ENCODE measurements at places on chromosomes 1 and 21.
A peak's percentile ranks its signal among the peaks of the same experiment; 100 is the strongest.

GRCh38 chr1:150615346-150616201 is 13.8 kb downstream of the ENSA start:
- no peak for DNase-seq

DNA sequence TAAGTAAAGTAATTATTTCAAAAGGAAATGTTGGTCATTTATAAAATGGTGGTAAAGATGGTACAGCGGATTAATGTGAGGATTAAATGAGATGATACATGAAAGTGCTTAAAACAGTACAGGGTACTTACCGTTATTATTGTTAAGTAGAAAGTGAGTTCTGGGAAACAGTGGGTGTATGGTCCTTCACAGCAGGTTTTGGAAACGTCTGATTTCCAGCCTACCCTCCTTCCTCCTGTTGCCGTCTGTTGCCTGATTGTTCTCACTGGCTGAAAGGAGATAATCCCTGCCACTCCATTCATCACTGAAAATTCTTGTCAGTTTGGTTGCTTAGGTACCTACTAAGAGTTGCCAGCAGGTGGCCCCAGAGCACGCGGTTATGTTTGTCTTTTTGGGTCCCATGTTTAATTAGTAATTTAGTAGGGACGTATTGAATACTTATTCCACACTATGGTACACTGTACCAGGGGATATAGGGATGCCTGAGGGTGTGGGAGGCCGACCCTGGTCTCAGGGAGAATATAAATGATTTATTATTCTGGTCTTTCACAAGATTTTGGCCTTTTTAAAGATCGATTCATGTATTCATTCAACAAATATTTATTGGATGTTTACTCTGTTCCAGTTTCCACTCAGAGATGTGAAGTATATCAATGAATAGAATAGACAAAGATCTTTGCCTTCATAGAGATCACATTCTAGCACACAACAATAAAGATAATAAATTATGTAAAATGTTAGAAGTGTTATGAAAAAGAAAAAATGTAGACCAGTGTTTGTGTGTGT is 30.8 kb upstream of the RPTN start:
- DNase-seq, result peak; percentile 61

DNA sequence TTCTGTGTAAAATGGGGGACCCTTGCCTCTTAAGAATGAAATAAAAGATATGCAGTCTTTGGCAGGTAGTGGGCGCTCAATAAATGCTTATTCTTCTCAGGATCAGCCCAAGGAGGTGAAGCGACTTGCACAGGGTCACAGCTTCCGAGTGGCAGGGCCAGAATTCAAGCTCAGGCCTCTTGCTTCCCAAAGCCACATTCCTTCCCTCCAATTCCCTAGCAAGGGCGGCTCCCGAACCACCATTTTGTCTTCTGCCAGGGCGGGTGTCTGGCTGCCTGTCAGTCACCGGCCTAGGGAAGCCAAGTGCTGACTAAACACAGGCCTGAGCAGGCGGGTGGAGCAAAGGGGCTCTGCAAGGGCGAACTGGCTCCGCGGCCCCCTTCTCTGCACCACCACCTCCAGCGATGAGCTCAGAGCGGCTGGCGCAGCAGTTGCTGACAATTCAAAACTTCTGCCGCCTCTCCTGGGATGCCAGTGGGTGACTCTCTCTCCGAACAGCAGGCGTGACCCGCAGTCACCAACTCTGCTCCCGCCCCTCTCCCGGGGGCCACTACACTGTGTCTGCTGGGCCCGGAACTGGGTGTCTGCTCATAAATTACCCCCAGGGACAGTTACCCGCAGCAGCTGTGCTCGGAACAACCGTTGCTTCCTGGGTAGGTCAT is 10.8 kb downstream of the GPR3 start:
- peak; percentile 68 for DNase-seq

- DNase-seq, result no peak
Observed at GRCh38 chr1:25035523-25036116, 105.5 kb upstream of the RUNX3 start.

DNA sequence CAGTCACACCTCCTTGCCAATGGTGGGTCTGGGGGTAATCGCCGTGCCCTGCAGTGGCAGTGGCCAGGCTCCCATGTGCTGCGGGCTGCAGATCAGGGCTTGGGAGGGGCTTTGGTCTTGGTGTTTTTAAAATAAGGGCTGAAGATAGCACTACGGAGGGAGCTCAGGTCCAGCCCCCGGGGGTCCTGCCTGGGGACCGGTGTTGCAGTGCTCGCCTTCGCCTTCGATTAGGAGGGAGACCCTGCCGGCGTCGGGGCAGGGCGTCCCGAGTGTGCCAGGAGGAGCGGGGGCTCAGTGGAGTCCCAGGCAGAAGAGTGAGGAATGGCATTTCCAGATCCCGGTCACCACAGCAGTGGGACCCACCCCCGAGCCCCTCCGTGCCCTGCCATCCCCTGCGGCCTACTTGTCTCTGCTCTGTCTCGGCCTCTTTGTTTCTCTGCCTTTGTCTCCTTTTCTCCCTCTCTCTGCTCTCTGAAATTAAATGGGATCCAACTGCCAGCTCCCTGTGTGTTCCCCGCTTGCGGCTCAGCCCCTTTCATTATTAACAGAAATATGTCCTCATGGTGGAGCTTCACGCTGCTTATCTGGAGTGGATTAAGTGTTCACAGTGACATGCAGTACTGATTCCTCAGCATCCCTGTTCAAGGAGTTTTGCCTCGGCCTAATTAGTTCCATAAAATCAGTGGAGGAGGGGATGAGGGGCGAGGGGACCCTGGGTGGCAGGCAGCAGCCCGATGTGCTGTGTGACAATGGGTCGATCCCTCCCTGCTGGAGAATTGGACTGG is 44.4 kb downstream of the DMRTB1 start:
- DNase-seq, result no peak

- no peak for DNase-seq
Observed at GRCh38 chr1:33248244-33248643, 8.0 kb upstream of the ZNF362 start.

DNA sequence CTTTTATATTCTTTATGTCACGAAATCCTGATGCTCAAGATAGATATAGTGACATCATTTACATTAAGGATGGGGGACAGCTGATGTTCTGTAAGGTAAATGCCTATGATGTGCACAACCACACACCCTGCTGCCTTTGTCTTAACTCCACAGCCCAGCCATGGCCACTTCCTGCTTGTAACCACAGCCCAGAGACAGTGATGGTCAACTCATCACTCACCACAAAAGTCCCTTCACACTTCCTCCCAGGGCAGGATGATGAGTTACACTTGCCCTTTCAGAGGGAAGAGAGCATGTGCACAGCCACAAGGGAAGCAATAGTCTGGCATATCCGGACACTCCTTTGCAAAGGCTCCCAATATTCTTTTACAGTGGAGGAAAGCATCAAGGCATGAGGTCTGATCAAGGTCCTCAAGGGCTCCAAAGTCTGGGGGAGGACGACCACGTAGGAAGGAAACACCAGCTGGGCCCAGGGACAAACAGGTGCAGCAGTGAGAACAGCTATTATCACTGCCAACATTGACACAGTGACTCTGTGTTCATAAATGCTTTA is 53.8 kb downstream of the PLPP3 start:
- peak; percentile 92 for DNase-seq

GRCh38 chr21:42404539-42404938 is 837 bp downstream of the UBASH3A start:
- DNase-seq, result no peak

GRCh38 chr1:104064399-104064798 is 314.7 kb downstream of the AMY1C start:
- no peak for DNase-seq

GRCh38 chr1:27292106-27292505 is 29.9 kb upstream of the TMEM222 start:
- DNase-seq, result no peak

- peak; percentile 29 for DNase-seq
Observed at GRCh38 chr21:37276377-37276776, 9.2 kb upstream of the VPS26C start.

DNA sequence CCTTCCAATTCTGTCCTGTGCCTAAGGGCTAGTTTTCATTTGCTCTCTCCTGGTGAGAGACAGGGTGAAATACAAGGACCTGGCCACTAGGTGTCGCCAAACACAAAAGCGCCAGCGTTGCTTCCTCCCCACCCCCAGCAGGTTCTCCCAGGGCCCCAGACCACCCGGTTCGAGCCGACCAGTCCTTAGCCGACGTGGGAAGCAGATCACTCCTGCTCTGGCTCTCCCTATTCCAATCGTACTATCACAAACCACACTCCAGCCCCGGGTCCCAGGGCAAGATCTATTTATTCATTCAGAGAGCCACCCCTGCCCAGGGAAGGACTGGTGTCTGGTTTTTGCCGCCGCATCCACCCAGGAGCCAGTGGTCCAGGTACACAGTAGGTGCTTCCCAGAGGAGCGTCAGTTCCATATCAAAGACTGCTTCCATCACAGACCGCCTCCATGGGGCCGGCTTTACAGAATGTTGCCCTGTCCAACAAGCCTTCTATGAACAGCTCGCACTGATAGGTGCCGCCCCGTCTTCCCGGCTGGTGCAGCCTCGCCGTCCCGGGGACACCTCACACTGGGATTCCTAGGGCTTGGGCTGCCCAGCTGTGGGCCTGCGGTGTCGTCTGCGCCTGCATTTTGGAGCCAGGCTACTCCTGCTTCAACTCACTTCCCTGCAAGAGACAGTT is 35.0 kb downstream of the CTNNBIP1 start:
- DNase-seq, result peak; percentile 60

DNA sequence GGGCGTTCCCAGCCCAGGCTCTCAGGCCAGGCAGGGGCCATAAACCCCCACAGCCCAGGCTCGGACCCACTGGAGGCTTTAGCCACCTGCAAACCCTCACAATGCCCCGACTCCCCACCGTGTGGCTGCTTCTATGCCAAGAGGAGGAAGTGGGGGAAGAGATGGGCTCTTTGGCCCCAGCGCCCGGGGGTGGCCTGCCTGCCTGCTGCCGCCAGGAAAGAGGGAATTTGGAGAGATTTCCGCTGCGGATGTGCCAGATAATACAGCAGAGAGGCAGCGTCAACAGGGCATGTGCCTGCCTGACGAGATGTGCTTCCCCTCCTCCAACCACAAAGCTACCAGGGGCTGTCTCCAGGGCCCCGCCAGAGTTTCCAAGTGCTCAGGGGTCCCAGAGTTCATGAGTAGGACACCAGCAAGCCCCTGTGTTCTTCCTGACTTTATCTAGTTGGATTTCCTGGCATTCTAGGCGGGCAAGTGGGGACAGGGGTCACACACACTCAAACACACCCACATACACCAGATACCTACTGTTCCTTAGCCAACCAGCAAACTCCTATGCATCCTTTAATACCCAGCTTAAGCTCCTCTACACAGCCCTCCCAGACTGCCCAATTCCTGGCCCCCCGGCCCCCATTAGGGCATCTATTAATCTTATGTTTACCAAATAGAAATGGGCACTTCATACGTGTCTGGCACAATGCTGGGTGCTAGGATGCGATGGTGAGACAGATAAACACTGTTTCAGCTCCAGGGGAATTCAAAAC is 14.1 kb downstream of the EPHA2 start:
- DNase-seq, result no peak

GRCh38 chr1:224430511-224431113 is 4.0 kb downstream of the WDR26 start:
- peak; percentile 84 for DNase-seq

DNA sequence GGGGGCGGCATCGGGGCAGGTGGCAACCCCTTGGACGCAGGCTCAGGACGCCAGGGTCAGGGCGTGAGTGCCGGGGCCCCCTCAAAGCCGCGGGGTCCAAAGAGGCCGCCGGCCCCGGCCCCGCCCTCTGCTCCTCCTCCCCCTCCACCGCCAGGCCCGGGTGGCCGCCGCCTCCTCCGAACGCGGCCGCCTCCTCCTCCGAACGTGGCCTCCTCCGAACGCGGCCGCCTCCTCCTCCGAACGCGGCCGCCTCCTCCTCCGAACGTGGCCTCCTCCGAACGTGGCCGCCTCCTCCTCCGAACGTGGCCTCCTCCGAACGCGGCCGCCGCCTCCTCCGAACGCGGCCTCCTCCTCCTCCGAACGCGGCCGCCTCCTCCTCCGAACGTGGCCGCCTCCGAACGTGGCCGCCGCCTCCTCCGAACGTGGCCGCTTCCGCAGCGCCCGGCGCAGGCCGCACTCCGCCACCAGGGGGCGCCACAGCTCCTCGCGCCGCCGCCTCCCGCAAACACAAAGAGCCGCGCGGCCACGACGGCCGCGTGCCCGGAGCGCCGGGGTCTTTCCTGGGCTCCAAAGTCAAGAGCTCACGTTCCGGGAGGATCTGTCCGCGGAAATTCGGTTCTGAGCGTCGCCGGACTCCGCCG is 19.3 kb upstream of the SAMD11 start:
- DNase-seq, result peak; percentile 73

DNA sequence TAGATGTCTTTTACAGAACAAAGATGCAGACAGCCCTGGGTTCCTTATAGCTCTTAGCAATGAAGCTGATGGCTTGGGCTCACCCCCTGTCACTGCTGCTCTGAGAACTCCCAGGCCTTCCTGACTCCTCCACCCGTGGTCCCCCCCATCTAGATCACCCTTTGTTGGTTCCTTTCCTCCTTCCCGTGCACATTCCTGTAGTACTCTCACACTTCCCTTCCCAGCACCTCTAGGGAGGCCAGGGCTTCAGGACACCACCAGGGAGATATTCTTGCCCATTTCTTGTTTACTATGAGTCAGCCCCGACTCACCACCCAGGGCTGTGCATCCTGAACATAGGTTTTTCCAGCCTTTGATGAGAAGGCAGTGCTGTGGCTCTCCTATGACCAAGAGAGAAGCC is 14.4 kb upstream of the NOS1AP start:
- no peak for DNase-seq

DNA sequence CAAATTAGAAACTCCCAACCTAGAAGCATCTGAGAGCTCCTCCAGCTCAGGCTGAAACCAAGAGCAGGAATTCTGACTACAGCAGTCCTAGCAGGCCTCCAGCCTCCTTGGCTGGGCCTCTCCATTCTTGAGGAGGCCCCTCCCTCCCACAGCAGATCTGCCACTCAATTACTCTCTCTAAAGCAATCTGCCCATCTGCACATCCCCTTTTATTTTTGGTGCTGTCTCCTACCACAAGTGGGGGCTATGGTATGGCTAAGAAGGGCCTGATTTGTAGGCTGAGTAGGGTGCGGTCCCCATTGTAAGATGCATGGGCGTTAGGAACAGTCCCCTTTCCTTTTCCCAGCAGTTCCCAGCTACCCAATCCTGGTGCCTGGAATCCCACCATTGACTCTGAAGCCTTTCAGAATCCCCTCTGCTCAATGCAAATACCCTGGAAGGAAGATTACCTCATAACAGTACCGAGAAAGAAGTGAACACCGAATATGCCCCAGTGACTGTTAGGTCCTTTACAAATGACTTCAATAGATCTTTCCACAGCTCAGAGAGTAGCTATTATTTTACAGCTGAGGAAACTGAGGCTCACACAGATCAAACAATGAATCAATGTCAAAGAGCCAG is 11.6 kb upstream of the TTC39A start:
- no peak for DNase-seq

DNA sequence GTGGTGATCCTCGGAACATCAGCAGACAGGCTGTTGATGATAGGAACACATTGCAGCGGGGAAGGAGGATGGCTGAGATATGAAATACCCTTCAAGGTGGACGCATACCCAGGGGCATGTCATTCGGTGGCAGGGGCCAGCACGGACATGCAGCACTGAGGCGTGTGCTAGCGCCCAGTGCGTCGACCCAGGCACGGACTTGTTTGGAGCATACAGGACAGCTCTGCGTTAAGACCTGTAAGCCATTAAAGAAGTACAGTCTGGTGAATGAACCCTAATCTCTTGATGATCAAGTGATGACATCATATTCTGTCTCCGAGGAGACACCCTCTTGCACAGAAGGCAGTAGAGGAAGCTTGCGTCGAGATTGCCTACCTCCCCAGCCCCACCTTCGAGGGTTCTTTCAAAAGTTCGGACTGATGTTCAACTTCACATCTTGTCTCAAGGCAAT is 63.6 kb upstream of the KIF26B start:
- no peak for DNase-seq

Measured in inflammatory macrophage (primary cell).